Activated CD8-positive, alpha-beta T cell treated with anti-CD3 and anti-CD28 coated beads, Interleukin-2, amount 10 ng/mL, durations not matched to agents 7 days and 5 days (primary cell): ENCODE measurements at places on chromosomes 1 and 21. TPM values are rescaled to one million over a fixed set of nuclear protein-coding genes. Genes with fewer than 3 reads are reported as not detected.

FHAD1 gene
- total RNA-seq: 0.21 TPM

MARK1 gene
- not detected for total RNA-seq

FRRS1 gene
- total RNA-seq: 5.0 TPM

ZBTB48 gene
- 36.5 TPM for total RNA-seq

ALPL gene
- total RNA-seq: not detected

MEF2D gene
- total RNA-seq: 34.8 TPM

SLC66A1 gene
- total RNA-seq: 4.0 TPM

RIMKLA gene
- total RNA-seq: 2.5 TPM

NKAIN1 gene
- 2.0 TPM for total RNA-seq

COG2 gene
- 31.2 TPM for total RNA-seq

FABP3 gene
- not detected for total RNA-seq

PKNOX1 gene
- 23.9 TPM for total RNA-seq

CDC42SE1 gene
- 238 TPM for total RNA-seq

C1QTNF12 gene
- 1.8 TPM for total RNA-seq

RHCE gene
- total RNA-seq: not detected

DIP2A gene
- 53.7 TPM for total RNA-seq

F13B gene
- not detected for total RNA-seq
